ENCODE measurements at places on chromosomes 16 and 17. TPM values are rescaled to one million over a fixed set of nuclear protein-coding genes. Genes with fewer than 3 reads are reported as not detected.

GRCh38 chr17:61519754-61520440 lies 67.7 kb downstream of the TBX4 start:
- no peak for DNase-seq

ATAD5 gene
- 0.38 TPM for total RNA-seq

GRCh38 chr17:77676237-77676661 lies 282.3 kb upstream of the TNRC6C start:
- DNase-seq = no peak

OTOA gene
- not detected for total RNA-seq

- DNase-seq = peak; percentile 39
Measured at GRCh38 chr16:21656795-21657768, 4.7 kb upstream of the IGSF6 start.

KIF2B gene
- not detected for total RNA-seq

DNA sequence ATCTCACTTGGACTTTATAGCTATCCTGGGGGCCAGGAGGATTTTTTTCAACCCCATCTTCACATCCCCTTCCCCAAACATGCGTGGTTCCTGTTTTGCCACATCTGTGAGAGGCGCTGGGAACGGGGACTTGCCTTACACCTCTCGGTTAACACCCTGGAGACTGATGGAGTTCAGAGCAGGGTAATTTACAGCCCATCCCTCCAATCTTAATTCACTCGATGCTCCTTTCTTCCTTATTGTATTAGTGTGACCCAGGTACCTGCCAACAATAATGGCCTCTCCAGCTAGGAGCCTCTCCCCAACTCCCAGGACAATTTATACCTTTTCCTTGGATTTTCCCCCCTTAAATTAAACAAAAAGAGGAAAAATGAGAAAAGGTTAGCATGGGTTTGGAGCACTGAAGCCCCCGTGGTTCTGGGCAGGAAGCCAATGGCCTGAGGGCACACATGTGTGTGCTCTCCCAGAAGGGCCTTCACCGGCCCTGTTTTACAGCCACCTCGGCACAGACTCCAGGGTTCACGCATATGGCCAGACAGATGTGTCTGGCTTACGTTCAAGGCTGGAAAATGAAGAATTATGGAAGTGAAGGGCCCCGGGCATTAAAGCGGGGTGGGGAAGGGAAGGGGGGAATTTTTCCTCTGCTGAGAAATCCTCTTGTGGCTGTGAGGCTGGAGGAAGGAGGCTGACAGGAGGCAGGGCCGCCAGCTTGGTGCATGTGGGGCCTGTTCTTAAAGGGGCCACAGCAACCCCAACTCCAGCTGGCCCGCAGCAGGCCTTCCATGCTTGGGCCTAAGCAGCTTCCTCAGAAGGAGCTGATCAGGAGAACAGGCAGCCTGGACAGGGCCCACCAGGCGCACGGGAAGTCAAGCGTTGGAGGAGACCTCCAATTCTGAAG lies 21.4 kb downstream of the HIC1 start:
- no peak for DNase-seq

GRCh38 chr16:81376880-81377279 lies 62.1 kb downstream of the GAN start:
- peak; percentile 95 for DNase-seq

KRTAP4-4 gene
- not detected for total RNA-seq

DNA sequence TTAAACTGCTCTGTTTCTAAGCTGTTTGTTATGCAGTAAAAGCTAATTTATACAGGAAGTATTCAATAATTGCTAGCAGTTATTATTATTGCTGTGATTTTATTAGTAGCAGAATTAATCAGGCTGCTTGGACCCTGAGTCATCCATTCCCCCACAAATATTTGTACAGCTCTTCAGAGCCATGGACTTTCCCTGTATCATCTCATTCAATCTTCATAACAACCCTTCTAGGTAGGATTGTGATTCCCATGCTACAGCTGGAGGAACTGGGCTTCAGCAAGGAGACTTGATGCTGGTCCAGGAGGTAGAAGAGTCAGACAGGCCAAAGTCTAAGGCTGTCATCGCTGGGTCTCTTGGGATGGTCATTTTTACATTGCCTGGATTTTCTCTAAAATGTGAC lies 208.3 kb downstream of the C16orf95 start:
- no peak for DNase-seq

DNA sequence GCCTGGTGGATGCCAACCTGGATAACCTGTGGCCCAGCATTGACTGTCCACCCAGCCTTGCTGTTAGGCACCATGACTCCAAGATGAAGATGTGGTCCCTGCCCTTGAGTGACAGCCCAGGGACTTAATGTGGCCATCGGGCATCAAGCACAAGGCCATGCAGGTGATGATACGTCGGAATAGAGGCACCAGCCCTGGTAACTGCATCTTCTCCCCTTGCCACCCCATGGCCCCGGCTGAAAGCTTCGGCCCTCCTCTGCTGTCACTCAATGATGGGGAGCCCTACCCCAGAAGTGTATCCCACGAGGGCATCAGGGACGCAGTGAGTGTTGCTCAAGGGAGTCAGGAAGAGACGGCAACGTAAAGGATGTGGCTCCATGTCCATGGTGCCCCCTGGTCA lies 2.0 kb downstream of the NT5C start:
- DNase-seq = no peak

CES5A gene
- total RNA-seq = not detected

- DNase-seq = no peak
Measured at GRCh38 chr16:13056607-13057006, 155.2 kb downstream of the SHISA9 start.

DNA sequence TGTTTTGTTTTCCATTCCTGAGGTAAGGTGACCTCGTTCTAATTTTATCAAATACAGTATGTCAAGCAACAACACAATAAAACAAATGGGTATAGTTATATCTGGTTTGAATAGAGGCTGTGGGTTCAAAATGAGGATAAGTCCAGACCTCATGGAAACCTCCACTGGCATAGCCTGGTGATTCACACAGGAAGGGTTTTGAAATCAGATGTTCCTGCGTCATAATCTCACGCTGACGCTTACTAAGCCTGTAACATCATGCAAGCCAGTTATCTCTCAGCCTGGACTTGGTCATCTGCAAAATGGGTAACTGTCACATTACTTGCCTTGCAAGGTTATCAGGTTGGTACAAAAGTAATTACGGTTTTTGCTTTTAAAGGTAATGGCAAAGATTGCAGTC lies 1056.3 kb upstream of the EEF2KMT start:
- no peak for DNase-seq

DNA sequence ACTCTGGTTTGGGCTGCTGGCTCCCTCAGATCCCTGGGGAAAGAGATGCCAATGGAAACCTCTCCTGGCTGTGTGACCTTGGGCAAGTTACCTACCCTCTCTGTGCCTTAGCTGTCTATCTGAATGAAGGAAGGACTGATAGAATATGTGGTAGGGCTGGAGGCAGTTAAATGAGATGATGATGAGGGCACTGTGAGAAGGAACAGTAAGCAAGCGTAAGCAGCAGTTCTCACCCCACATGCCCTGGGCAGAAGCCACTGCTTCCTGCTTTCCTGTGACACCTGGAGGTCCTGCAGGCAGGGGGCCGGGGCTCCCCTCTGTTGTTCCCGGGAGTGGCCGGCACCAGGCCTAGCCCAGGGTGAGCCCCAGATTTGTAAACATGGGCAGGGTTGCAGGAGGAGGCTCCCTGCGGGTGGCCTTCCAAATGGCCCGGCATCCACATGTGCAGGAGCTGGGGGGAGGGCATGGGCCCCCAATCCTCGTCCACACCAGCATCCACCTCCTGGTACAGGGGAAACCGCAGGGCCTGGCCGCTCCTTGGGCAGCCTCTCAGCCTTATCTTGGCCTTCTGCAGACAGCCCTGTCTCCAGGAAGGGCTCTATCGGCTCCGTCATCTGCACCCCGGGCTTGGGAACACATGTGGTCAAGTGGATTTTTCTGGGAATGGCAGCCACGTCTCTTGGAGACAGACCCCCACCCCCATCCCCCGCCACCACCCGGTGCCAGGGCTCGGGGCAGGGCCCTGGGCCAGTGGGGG lies 235.6 kb upstream of the GSE1 start:
- no peak for DNase-seq

SUZ12 gene
- total RNA-seq = 17.4 TPM

DNA sequence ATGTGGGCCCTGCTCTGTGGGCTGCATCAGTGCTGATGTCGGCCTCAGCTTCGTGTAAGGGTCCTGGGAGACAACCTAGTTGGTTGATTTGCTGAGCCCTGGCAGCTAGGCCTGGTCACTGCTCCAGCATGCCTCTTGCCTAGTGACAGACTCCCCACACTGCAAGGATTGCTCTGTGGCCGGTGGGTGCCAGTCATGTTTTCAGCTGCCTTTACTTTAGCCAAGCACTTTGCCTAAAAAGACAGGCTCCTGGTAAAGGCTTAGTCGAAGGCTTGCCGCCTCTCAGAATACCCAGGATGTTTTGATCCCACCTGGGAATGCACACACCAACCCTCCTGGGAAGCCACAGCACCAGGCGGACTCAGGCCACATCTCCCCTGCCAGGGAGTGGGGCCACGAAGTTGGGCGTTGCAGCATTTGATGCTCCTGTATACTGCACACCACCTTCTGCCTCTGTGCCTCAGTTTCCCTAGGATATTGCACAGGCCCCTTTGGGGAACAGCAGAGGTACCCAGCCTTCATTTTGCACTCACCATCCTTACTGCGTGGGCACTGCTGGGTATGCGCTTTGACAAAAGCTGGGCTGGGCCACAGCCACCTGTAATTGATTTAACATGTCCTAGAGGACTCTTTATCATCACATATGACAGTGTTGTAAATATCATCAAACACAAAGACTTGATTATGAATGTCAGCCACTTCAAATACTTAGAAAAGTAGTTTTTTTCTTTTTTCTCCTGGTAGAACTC lies 19.9 kb downstream of the GINS2 start:
- DNase-seq = no peak

DNA sequence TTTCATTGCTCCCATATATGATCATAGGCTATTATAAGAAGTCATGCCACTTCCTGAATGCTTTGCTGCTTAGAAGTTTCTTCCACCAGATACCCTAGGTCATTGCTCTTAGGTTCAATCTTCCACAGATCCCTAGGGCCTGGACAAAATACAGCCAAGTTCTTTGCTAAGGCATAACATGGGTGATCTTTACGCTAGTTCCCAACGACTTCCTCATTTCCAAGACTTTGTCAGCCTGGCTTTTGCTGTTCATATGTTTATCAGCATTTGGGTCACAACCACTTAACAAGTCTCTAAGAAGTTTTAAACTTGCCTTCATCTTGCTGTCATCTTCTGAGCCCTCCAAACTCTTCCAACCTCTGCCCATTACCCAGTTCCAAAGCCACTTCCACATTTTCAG lies 20.1 kb upstream of the DLX3 start:
- DNase-seq = no peak

MYH13 gene
- not detected for total RNA-seq

EVI2A gene
- total RNA-seq = not detected

DNA sequence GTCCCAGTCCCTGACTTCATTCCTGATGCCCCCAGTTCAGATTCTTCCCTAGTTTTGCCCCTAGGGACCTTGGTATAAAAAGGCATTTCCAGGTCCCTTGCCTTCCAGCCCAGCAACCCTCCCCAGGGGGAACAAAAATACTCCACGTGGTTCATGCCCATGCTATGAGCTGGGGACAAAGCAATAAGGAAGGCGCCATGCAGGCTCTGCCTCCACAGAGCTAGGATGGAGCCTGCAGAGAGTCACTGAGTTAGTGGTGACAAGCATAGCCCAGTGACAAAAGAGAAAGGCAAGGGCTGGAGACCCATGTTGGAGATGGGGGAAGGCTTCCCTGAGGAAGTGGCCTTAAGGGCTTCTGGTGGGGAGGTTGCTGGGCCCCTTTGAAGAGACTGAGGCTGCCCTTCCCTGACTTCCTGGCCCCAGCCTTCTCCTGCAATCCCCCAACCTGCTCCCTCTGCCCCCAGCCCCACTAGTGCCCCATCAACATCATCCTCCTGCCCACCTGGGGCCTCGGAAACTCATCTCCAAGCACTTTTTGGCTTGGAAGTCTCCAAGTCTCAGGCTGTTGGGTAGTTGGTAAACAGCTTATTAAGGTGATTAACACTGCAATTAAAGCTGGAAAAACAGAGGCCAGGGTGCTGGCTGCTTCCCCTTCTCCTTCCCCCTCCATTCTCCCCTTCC lies 9.6 kb downstream of the DLX3 start:
- DNase-seq = no peak

DNA sequence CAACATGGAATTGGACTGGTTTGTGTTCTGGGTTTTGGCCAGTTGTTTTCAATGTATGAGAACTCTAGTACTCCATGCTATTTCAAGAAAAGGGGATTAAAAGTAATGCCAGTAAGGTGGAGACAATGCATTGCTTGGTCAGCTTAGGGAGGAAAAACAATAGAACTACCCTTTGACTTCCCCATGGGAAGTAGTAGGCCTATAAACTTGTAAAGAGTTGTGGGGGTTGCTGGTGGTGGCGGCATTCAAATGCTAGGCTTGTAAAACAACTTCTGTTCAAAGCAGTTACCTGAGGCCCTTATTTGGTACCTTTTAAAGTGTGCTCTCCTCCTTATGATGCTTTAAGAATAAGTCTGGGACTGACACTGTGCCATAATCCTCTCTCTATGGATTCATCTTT lies 9.4 kb downstream of the MAP3K3 start:
- DNase-seq = no peak

DNA sequence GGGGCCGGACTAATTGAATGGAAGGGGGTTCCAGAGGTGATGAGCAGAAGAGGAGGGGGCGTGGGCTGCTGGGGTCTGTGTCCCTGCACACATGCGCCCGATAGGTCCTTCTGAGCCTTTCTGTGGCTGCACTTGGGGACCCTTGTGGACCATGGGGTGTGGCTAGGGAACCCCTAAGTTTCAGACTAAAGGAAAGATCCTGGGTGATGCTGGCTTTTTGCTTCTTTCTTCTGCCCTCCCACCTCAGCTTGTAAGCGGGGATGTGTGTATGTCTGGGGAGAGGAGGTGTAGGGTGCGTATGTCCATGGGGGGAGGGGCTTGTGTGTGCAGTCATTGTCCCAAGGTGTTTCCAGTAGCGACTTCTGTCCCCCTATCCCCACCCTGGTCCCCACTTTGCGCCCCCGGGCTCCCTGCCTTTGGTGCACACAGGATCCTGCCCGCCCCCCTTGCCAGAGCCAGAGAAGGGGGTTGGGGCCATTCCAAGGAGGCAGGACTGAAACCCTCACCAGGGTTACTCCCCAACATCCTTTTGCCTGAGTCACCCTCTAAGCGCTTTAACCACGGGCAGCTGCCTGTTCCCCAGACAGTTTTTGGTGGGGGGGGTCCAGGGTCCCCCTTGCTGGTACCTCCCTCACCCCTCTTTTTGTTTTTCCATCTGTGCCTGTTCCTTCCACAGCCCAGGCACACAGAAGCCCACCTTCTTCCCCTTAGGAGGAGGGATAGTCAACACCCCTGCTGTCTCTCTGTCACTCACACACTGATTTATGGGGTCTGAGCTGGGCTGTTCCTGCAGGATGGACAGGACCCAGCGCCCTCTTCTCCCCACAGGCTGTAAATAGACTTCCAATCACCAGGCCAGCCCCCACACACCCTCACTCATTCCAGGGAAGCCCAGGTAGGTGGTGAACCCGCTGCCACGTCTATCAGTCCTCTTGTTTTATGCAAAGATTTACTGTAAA lies 83.2 kb downstream of the ARHGAP23 start:
- DNase-seq = peak; percentile 29

KRT39 gene
- total RNA-seq = not detected

GRCh38 chr17:2928294-2928890 lies 132.2 kb downstream of the RAP1GAP2 start:
- DNase-seq = no peak

TMC7 gene
- 3.1 TPM for total RNA-seq

TBC1D3 gene
- not detected for total RNA-seq

TEX14 gene
- under 0.01 TPM for total RNA-seq

- DNase-seq = peak; percentile 74
Measured at GRCh38 chr16:19804538-19805323, 79.9 kb downstream of the GPRC5B start.

Measured in bronchial epithelial cell (primary cell).